ENCODE measurements at places on chromosomes 7 and 10.

DNA sequence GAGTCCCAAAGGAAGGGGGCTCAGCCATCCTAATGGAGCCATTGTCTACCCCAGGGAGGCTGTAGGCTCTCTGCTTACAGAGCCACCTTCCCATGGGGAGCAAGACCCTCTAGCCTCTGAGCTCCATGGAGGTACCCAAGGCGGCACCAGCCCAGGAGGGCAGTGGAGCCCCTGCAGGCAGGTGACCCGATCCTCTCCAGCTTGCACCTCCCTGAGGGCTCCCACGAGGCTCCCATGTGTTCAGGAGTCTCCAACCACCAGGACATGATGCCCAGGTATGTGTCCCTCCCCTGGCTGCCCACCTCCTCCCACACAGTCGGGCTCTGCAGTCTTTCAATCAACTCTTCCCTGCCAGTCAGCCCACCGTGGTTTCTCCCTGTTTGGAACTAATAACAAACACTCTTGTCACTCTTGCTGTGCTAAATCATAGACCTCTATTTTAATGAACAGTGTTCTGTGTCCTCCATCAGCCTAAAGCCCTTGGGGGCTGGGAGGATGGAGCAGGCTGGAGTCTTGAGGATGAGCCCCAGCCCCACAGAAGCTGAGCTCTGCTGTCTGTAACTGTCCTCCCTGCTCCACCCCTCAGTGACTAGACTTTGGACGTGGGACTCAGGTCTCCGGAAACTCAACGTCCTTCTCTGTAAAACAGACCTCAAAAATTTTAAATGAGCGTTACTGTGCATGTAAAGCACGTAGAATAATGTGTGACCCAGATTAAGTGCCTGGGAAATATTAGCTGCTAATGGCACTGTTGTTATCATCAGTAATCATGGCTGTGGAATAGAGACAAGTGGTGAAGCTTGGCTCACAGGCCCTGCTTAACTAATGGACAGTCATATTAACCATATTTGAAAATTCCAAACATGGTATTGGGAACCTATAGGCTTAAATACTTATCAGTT is 298.9 kb downstream of the WDR37 start:
- H3K4me1 ChIP-seq: peaks cover 15% of the 10 kb centered on the region
- no peaks in the 10 kb centered on the region for H3K36me3 ChIP-seq
- no peaks in the 10 kb centered on the region for H3K27me3 ChIP-seq
- DNase-seq: no peak

GRCh38 chr10:128055061-128055868 is 71.0 kb downstream of the MKI67 start:
- H3K27ac ChIP-seq: no peak overlapping the region
- H3K36me3 ChIP-seq: peaks cover 48% of the 10 kb centered on the region
- DNase-seq: no peak
- H3K4me1 ChIP-seq: peaks cover 30% of the 10 kb centered on the region

DNA sequence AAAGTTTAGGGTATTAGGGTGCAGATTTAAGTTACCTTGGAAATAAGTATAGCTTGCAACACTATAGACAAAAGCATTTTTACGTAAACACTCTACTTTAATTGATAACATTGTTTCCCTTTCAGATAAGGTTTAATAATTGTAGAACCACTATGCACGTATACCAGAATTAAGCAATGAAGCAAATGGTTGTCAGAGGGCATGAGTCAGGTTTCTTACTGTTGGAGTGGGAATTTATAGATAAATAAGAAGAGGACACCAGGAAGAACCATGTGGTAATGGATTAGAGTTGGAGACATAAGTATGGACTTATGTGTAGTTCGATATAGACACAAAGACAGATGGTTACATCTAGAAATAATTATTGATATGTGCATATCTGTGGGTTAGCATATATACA is 355.6 kb downstream of the ETV1 start:
- H3K4me3 ChIP-seq: no peak overlapping the region
- no peaks in the 10 kb centered on the region for H3K36me3 ChIP-seq
- no peaks in the 10 kb centered on the region for H3K27me3 ChIP-seq
- DNase-seq: no peak
- H3K27ac ChIP-seq: no peak overlapping the region

DNA sequence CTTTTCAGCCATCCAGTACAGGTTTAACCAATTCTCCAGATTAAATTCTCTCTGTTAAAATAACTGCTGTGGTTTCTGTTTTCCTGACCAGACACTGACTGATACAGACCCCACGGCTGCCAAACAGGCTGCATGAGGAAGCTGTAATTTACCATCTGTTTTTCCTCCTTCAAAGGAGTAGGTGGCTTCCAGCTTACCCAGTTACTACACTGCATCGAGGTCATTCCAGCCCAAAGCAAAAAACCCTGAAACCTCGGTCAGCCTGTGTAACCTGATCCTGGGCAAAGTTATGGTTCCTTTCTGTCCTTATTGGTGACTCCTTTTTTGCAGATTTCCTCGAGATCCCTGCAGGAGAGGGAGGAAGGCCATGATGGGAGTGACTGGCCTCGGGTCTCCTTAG is 27.9 kb upstream of the LOXL4 start:
- H3K27me3 ChIP-seq: peaks cover 19% of the 10 kb centered on the region
- no peaks in the 10 kb centered on the region for H3K36me3 ChIP-seq
- DNase-seq: no peak
- H3K4me1 ChIP-seq: no peaks in the 10 kb centered on the region
- no peak overlapping the region for H3K27ac ChIP-seq

GRCh38 chr10:29502351-29502750 is 132.4 kb downstream of the SVIL start:
- peaks cover 7% of the 10 kb centered on the region for H3K36me3 ChIP-seq
- H3K27me3 ChIP-seq: no peaks in the 10 kb centered on the region
- no peak for DNase-seq

DNA sequence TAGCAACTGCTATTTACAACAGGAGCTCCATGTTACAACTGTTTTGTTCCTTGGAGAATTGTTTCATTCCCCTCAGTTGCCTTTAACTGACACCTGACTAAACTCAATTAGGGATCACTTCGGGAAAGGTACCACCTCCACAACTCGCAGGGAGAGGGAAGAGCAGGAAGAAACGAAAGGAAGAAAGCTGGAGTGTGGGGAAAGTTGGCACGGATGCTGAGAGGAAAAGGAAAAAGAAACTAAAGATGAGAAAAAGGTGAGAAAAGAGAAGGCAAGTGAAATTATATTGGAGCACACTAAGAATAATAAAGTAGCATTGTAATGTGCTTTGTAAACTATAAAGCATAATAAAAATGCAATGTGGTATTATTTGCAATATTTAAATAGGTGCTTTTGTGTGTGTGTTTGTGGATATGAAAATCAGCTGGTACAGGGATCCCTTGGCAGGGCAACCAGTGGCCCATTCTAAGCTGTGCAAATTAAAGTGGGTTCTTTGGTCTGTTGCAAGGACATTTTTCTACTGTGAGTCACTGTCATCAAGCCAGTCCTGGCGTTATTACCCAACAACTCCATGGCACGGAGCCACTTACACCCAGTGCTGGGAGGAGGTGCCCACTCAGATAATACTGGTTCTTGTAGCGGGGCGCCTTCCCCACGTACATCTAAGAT is 45.9 kb downstream of the HIPK2 start:
- H3K4me3 ChIP-seq: no peak overlapping the region
- DNase-seq: no peak
- no peaks in the 10 kb centered on the region for H3K27me3 ChIP-seq
- H3K27ac ChIP-seq: no peak overlapping the region
- H3K4me1 ChIP-seq: peaks cover 42% of the 10 kb centered on the region

DNA sequence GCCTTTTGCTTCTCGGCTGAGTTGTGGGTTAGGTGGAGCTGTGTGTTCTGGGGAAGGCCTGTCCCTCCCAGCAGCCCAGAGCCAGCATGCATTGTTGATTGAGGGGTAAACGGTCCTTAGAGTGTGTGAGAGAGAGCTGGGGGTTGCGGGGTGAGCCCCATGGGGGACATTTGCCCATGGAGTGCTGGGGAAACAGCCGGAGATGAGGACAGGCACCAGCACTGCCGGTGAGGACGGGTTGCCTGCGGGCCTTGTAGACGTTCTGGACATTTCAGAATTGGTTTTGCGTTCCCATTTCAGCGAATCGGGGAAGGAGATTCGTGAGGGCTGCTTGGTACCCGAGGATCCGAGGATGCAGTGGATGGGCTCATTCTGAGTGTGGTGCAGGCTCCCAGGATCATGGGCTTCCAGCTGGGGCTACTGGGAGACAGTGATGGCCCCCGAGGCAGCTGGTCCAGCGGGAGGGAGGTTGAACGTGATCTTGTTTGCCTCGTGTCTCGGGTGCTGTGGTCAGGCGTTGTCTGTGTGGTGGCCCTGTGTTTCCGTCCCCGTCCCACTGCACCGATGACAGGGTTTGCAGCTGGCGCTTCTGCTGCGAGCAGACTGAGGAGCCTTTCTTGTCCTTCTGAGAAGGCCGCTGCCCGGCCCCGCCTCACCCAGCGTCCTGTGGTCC is 113.9 kb downstream of the CYTH3 start:
- no peaks in the 10 kb centered on the region for H3K4me1 ChIP-seq
- no peak overlapping the region for H3K4me3 ChIP-seq
- DNase-seq: no peak
- no peak overlapping the region for H3K27ac ChIP-seq

- H3K27me3 ChIP-seq: no peaks in the 10 kb centered on the region
- no peak overlapping the region for H3K27ac ChIP-seq
- H3K4me3 ChIP-seq: no peak overlapping the region
- no peaks in the 10 kb centered on the region for H3K4me1 ChIP-seq
Measured at GRCh38 chr7:47622946-47623640, 41.2 kb upstream of the TNS3 start.

DNA sequence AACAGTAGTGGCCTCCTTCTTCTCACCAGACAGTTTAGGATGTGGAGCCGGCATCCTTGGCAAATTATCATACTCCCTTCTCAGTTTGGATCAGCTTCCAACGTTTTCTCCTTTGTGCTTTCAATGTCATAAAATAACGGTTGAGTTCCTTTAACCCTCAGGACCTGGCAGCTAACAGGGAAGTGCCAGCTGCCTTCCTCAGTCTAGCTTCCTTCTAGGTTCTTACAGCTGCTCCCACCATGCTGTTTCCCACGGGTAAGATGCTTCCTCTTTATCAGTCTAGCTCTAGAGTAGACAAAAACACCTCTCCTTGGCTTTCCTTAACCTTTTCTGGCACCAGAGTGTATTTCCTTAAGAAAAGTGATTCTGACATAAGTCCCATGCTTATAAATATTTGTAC is 33.2 kb downstream of the BLVRA start:
- H3K4me1 ChIP-seq: peaks cover 2% of the 10 kb centered on the region
- H3K36me3 ChIP-seq: peaks cover 17% of the 10 kb centered on the region
- no peak overlapping the region for H3K27ac ChIP-seq
- H3K27me3 ChIP-seq: no peaks in the 10 kb centered on the region
- H3K4me3 ChIP-seq: no peak overlapping the region
- no peak for DNase-seq

DNA sequence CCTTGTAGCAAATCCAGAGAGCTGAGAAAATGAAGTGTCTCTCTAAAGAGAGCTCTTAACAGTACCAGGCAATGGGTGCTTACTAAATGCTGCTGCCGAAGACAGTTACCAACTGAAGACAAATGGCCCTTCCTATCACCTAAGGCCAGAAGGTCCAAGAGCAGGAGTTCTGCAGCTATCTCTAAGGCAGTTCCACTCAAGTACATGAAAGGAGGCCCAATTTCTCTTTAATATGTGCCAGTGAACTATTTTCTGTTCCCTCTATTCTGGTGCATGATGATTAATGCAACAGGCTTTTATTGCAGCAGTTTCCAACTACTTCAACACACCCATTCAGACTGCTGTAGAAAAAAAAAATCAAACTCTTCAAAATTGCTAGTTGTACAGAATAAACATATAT is 122.5 kb downstream of the SLC25A13 start:
- no peak overlapping the region for H3K4me3 ChIP-seq
- H3K27ac ChIP-seq: no peak overlapping the region
- H3K36me3 ChIP-seq: no peaks in the 10 kb centered on the region
- no peaks in the 10 kb centered on the region for H3K4me1 ChIP-seq
- no peak for DNase-seq

DNA sequence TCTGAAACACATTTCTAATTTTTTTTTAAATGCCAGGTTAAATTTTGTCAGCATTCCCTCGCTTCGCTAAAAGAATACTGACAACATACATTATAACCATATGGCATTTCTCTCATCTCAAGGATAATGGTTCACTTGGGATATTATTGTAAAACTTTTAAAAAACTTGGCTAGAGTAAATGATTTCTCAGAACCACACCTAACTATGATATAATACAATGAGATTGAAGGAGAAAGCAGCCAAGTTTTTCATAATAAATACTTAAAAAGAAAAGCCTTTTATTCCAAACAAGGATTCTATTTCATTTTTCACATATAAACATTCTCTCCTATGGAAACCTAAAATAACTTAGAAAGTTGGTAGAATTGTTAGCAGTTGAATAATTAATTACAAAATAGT is 413.9 kb downstream of the HGF start:
- no peaks in the 10 kb centered on the region for H3K36me3 ChIP-seq
- H3K4me3 ChIP-seq: no peak overlapping the region
- no peaks in the 10 kb centered on the region for H3K27me3 ChIP-seq
- no peak overlapping the region for H3K27ac ChIP-seq
- H3K4me1 ChIP-seq: no peaks in the 10 kb centered on the region
- DNase-seq: no peak

- DNase-seq: no peak
- no peaks in the 10 kb centered on the region for H3K4me1 ChIP-seq
- no peak overlapping the region for H3K27ac ChIP-seq
Measured at GRCh38 chr7:129103561-129104324, 40.8 kb upstream of the TSPAN33 start.

DNA sequence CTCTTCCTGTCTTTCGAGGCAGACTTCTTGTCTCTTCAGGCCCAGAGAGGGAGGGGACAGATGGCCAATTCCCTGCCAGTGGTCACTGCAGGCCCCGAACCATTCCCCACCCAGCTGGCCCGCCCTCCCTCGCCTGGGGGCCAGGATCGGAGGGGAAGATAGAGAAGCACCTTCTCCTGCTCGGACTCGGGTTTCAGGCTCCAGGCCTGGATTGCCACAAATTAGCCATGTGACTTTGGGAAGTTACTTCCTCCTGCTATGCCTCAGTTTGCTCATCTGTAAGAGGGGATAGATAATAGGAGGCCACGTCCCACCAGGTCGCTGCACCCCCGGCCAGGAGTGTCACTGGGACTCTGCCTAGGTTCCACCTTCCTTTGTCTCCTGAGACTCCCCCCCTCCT is 24.8 kb upstream of the PPP2R2D start:
- no peak overlapping the region for H3K4me3 ChIP-seq
- H3K27ac ChIP-seq: no peak overlapping the region
- no peak for DNase-seq

GRCh38 chr7:2633538-2634266 is 1.9 kb downstream of the TTYH3 start:
- H3K36me3 ChIP-seq: no peaks in the 10 kb centered on the region
- peak; percentile 62 for DNase-seq
- H3K4me1 ChIP-seq: peaks cover 15% of the 10 kb centered on the region
- no peak overlapping the region for H3K27ac ChIP-seq
- peak overlapping the region; percentile 87 for H3K4me3 ChIP-seq
